Kidney epithelial cell (primary cell): ENCODE measurements at places on chromosomes 1 and 21. TPM values are rescaled to one million over a fixed set of nuclear protein-coding genes. Genes with fewer than 3 reads are reported as not detected.

Gene INSRR
- total RNA-seq, result not detected in 2 replicates

- DNase-seq, result no peak
Measured at GRCh38 chr21:31283025-31283424, 61.0 kb downstream of the TIAM1 start.

Gene TMEM234
- 20.2 and 21.1 TPM in 2 replicates for total RNA-seq

DNA sequence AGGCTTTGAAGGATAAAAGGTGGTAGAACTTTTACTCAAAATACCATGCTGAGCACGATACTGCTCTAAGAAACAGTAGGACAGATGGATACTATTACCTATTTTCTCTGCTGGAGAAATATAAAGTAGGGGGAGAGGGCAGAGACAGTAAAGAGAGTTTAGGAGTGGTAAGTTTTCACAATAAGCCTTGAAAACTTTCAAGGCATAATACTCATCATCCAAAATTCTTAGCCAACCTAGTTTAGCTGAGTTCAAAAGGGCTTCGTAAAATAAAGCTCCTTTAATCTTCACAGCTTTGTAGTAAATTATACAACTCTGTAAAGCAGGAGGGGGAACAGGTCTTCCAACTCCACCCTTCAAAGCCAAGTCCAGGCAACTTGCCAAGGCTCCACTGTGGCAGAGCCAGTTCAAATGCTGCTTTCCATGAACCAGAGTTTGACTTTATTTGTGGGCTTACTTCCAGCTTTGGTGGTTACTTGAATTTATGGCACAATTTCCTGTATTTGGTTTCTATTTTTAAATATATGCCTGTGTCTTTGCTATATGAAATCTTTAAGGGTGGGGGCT, 15.5 kb downstream of the TEX38 start:
- DNase-seq, result no peak

Gene PATJ
- 27.1 and 34.7 TPM in 2 replicates for total RNA-seq

DNA sequence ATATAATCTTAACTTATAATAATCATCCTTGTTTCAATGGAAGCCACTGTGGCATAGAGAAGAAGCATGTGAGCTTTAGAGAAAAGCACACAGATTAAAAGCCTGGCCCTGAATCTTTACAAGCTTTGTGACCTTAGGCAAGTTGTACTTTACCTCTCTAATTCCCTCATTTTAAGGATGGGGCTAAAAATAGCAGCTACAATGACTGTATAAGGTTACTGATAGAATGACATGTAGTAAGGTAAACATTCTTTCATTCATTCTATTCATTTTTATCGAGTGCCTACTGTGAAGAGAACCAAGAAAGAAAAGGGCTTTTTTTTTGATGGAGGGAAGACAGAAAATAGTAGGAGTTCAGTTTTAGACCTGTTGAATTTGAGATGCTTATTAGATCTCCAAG, 25.6 kb downstream of the CDKN2C start:
- no peak for DNase-seq

Gene OR6N1
- not detected in 2 replicates for total RNA-seq

DNA sequence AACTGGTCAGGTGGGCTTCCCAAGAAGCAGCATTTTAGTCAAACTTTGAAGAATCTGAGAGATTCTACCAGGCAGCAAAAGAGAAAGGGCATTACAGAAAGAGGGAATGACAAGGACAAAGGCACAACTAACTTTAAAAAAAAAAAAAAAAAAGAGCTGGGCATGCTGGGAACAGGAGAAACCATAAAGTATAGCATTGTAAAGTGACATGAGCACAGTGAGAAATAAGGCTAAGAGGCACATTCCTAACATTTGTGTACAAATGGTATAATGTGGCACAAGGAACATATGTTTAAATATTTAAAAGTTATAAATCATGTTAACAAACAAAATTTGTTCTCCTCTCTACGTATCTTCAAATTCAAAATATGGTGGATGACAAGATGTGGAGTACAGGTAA, 69.6 kb downstream of the CLCA4 start:
- DNase-seq, result no peak

- no peak for DNase-seq
Measured at GRCh38 chr1:184352776-184353175, 34.1 kb upstream of the C1orf21 start.

DNA sequence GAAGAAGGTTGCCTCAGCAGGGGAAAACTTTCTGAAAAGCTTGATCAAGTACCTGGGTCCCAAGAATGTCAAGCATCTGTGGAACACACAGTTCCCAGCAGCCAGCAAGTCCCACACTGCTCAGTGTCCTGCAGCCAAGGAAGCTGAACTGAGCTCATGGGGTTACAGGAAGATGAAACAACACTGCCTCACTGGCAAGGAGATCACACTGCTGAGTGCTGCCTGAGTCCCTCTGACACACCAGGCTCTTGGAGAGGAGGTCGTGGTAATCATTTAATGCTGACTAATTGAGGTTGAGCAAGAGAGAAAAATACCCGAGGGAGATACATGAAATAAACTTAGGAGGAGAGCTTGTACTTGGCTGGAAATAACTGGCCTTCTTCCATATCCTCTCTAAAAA, 75.2 kb downstream of the MPZL1 start:
- DNase-seq, result peak; percentile 97
